ENCODE measurements at places on chromosomes 13 and 19. TPM values are rescaled to one million over a fixed set of nuclear protein-coding genes. Genes with fewer than 3 reads are reported as not detected.

Gene ZNF460
- total RNA-seq = 45.3 TPM

Gene SLAIN1
- total RNA-seq = 3.8 TPM

Gene ONECUT3
- total RNA-seq = not detected

Gene SYDE1
- 16.4 TPM for total RNA-seq

Gene VSTM2B
- total RNA-seq = not detected

Gene CERS1
- 1.8 TPM for total RNA-seq

Gene HRC
- total RNA-seq = 907 TPM

Gene ZNF575
- 1.7 TPM for total RNA-seq

Gene CPB2
- not detected for total RNA-seq

Gene CALR
- total RNA-seq = 412 TPM

Gene CRX
- total RNA-seq = not detected

Gene IGFL2
- not detected for total RNA-seq

Gene LRRC4B
- total RNA-seq = 0.81 TPM

Gene ZNF578
- 2.6 TPM for total RNA-seq

Gene ZSWIM9
- 6.9 TPM for total RNA-seq

Gene SHISA7
- total RNA-seq = not detected

Gene MUC16
- 0.03 TPM for total RNA-seq

Gene PODNL1
- total RNA-seq = 3.5 TPM

Gene CEACAM19
- 7.6 TPM for total RNA-seq

Gene TNNT1
- total RNA-seq = 187 TPM

Gene OR7E24
- total RNA-seq = not detected

Gene EDNRB
- total RNA-seq = 21.7 TPM

Gene SIGLEC6
- total RNA-seq = 0.22 TPM

Gene LIN37
- total RNA-seq = 9.6 TPM

Gene IGFL1
- not detected for total RNA-seq

Gene VAV1
- 1.5 TPM for total RNA-seq

Gene ADGRE2
- total RNA-seq = 2.5 TPM

Gene LRRC25
- 2.5 TPM for total RNA-seq

Gene SHISA2
- total RNA-seq = 0.89 TPM

Gene C3
- 50.6 TPM for total RNA-seq

Gene NCAN
- not detected for total RNA-seq

Gene TNFSF9
- not detected for total RNA-seq

Gene TMEM145
- 0.24 TPM for total RNA-seq

Gene CYP4F3
- 1.00 TPM for total RNA-seq

Gene ZNF442
- total RNA-seq = 4.3 TPM

Gene ADPRHL1
- total RNA-seq = 480 TPM

Gene SIAH3
- not detected for total RNA-seq

Gene CFAP97D2
- not detected for total RNA-seq

Gene EFNB2
- 17.8 TPM for total RNA-seq

Gene OR10H1
- not detected for total RNA-seq

Gene CCL25
- not detected for total RNA-seq

Gene PEPD
- 30.1 TPM for total RNA-seq
